Stimulated activated CD4-positive, alpha-beta T cell treated with anti-CD3 and anti-CD28 coated beads, Interleukin-15, amount 100 ng/mL, for 1 hour (primary cell): ENCODE measurements at places on chromosomes 6 and 20.

GRCh38 chr6:79257381-79258205 is 23.1 kb upstream of the HMGN3 start:
- no peak for DNase-seq

DNA sequence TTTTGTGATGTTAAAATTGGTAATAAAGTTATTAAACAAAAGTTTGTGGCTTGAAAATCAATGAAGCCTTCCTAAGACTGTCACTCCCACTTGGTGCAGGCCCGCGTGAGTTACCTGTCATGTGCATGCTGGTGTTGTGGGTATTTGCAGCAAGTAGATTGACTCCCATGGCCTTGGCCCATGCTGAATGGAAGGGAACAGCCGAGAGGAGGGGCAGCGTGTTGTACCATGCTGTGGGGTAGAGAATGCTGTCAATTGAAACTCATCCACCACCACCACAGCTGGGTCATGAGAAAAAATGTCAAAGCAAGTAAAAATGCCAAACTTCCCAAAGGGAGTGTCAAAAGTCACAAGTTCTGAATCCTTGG is 12.7 kb upstream of the VNN1 start:
- DNase-seq: no peak

- DNase-seq: no peak
Observed at GRCh38 chr6:160015778-160016684, 47.1 kb downstream of the IGF2R start.

DNA sequence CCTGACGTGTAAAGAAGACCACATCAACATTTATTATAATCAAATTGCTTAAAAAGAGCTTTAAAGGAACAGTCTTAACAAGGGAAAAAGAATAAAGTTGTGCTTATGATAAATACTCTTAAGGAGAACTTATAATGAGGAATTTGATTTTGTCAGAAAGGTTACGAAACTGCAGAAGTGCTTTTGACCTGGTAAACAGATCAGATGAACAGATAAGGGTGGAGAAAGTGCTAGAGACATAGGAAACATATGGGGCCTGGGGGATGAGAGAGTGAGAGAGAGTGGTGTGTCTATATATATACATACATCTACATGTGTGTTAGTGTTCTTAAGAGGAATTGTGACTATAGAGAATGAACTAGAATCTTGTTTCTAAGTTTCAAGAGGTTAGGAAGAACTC is 186.2 kb upstream of the GJE1 start:
- no peak for DNase-seq

- DNase-seq: no peak
Observed at GRCh38 chr20:37804584-37805566, 98.1 kb upstream of the VSTM2L start.

DNA sequence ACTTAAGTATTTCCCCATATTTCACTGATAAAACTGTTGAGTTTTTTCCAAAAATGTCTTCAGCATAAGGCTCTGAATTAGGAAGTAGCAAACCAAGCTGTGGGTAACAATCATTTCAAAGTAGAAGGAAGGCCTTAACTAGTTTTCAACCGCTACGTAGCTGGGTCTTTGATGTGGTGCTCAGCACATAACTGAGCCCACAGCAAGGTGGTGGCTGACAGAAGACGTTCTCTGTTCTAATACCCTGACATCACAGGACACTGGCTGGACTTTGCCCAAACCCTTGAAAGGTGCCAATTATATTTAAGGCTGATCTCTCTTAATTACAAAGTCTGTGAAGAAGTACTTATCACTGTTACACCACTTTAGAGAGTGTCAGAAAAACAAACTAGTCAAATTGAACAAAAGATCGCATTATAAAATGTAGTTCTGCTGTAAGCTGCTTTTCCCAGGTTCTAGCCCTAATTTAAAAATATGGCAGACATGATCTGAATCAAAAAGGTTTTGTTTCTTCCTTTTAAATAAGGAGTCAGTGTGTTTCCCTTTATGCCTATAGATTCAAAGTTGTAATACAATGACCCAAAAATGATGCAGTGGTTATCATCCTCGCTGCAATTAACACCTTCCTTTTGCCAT is 26.7 kb downstream of the MAN1A1 start:
- no peak for DNase-seq

DNA sequence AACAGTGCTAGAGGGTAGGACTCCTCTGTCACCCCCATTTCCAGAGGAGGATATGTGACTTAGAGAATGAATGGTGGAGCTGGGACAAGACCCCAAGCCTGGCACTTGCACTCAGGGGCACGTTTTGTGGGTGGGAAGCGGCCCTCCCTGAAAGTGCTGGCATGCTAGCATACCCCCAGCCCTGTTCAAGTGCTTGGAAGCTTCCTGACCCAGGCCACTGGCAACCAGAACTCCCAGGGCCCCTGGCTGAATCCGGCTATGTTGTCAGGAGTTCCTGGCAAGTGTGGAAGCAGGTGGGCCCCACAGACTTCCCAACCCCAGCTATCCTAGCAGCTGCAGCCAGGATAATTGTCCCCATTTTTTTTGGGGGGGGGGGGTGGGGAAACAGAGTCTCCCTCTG is 35.6 kb upstream of the TGM2 start:
- no peak for DNase-seq

DNA sequence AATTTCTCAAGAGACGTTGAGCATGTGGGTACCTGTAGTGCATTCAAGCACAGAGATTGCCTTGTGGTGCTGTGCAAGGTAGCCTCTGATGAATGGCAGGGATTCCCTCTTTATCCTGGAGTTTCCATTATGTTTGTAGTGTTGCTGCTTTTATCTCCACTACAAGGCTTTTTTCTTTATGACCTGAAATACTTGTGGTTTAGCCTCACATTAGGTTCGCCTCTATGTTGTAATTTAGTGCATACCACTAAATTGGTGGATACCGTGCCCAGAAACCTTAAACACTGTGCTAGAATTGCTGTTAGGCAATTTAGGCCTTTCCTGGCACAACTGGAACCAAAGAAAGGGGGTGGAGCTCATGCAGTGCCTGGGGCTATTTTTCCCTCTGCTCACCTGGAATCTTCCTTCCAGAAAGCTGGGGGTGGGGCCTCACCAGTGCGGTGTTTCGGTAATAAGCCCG is 76.8 kb downstream of the NCOA7 start:
- DNase-seq: no peak

GRCh38 chr6:76803038-76803580 is 660.2 kb downstream of the HTR1B start:
- DNase-seq: no peak

DNA sequence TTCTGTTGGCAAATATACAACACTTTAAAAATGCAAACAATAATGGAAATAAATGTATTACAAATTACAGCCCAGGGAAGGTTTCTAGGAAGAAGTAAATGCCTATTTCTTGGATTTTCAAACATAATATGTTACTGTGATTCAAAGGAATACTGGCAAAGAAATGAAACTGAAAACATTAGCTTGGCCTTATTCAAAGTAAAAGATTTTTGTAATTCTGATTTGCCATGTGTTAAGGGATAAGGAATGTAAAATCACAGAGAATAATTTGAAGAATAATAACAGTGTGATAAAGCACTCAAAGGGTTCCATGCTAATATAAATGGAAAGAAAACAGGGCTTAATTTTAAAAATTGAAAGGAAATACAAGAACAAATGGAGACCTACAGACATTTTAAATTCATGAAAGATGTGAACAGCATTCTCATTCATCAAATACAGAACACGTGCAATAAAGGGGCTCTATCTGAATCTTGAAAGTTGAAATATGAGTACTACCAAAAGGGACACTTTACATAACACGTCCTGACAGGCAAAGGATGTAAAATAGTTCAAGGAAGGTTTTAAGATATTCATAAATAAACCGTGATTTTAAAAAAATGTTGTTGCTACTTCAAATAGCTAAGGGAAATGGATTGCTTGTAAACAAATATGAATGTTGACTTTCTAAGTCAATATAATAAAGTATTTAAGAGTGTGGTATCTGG is 138.1 kb downstream of the RFPL4B start:
- no peak for DNase-seq

DNA sequence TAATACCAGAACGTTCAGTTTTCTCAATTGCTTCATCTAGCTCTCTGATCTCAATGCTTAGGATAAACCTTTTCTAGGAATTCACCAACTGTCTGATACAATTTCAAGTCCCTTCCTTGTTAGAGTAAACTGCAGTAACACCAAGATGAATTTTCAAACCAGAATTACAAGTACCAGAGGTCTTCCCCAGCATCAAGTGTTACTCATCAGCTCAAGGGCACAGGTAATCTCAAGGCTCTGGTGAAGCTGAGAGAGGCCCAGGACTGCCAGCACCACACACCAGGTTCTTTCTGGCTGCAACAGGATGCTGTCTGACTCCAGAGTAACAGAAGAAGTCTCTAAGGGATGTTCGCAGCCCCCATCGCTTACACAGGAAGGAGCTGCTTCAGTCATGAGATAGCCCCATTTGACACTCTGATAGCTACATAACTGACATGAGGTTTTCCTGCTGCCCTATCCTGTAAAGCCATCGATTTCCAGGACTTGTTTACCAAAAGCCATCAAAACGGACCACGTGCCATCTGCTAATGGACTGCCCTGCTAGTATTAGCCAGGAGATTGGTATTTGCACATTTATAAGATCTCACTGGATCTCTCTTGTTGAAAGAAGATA is 549.4 kb downstream of the UTRN start:
- no peak for DNase-seq

- no peak for DNase-seq
Observed at GRCh38 chr20:14526891-14527290, 189.5 kb upstream of the FLRT3 start.

DNA sequence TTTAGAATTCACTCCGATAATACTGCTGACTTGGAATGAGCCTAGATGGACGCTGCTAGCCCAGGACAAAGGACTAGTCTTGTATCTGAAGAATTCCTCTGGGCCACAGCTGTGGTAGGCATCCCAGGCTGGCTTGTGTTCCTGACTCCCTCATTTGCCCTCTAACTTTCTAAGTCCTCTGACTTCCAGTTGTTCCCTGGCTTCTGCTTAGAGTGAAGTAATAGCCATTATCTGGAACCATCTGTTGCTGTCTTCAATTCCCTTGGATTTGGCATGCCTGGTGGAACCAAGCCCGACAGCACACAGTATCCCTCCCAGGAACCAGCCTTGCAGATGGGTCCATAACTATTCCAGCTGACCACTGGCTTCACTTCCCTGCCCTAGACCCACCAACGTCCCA is 376.0 kb downstream of the SYNE1 start:
- DNase-seq: no peak

GRCh38 chr6:139923964-139924475 is 549.6 kb upstream of the CITED2 start:
- no peak for DNase-seq

GRCh38 chr20:45994761-45995493 is 13.8 kb upstream of the MMP9 start:
- DNase-seq: no peak

DNA sequence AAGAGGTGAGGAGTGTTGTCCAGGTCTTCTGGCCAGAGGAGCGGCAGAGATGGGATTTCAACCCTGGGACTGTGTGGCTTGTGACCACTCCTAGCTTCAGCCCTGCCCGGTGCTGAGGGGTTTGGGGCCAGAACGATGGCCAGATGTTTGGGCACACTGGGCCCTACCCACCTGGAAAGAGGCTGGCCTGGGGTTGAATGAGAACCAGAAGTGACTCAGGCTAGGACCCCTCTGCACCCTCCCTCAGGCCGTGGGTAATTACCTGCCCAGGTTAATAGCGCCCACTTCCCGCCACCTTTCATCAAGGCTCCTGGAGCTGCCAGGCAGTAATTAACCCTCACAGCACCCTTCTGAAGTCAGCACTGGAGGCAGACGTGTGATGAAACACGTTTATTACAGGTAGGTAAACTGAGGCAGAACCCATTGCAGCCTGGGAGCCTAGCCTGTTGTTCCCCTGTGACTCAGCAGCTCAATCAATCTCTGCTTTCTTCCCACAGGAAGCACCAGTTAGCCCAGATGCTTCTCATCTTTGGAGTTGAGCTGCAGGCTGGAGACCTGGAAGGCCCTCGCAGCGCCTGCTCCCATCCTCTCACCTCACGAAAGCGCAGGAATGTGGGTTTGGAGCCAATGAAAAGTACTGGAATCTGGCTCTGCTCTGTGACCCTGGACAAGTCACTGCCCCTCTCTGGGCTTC is 120.8 kb downstream of the CEBPB start:
- no peak for DNase-seq

DNA sequence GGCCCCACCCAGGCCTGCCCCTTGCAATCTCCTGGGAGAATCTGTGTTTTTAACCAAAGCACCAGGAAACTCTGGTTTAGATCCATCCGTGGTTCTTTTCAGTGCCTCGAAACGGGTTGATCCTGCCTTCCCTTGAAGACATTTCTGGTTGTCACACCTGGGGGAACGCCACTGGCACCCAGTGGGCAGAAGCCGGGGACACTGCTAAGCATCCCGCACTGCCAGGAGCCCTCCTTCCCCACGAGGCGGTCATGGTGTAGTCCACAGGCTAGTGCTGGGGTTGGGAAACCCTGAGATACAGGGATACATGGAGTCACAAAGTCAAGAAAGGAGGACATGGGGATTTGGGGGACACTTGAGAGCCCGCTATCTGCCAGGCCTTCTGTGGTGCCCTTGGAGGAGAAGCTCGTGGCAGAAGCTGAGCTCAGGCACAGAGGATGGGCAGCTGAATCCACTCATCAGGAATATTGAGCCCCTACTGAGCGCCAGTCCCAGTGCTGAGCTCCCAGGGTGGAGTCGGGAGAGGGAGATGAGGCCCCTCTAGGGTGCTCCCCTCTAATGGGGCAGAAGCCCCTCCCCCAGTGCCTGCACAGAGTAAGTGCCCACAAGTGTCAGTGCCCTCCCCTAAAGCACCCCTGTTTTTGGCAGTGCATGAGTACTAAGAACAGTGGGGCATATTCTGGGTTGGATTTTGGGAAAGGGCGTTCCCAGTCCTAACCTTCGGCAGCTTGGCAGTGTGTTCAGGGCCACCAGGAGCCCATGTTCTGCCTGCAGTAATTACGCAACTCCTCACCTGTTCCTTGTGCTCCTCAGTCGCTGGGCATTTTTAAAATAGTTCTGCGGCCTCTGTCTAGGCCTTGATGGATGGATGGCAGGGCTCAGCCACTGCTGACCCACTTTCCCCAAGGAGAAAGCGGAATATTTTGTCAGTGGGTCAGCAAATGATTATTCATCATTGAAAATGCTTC is 25.6 kb upstream of the PHACTR3 start:
- DNase-seq: no peak

DNA sequence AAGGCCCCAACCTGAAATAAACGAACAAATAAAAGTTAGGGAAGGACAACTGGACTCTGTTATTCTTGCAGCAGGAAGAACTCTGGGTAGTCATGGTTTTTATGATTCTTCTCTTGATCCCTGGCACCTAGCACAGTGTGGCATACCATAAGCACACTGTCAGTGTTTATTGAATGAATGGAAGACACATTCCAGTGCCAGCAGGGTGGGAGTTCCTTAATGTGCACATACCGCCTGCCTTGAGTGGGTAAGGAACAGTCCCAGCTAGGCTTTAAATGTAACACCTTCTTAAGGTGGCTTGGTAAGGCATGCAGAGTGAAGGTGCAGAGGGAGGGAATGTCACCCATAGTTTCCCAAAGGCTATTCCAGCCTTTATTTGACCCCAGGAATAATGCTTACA is 162.9 kb upstream of the CEP162 start:
- DNase-seq: no peak
